ENCODE measurements at places on chromosomes 7 and 10. TPM values are rescaled to one million over a fixed set of nuclear protein-coding genes. Genes with fewer than 3 reads are reported as not detected.

DNA sequence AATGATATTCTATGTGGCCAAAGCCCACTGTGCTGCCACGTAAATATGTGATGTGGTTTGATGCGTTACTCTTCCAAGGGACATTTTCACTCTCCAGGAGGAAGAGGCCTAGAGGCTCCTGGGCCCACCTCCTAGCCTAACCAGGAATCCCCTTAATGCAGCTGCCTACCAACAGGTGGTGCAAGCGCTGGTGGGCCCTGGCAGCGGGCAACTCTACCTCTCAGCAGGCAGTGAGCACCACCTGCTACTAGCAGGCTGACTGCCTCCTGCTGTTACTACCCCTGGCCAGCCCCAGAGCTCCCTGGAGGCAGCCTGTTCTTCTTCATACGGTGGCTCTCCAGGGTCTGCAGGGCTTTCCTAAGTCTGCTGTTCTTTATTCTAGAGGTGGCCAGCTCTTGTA is 62.8 kb downstream of the CDH23 start:
- no peak for DNase-seq

- DNase-seq: no peak
These were observed 527.4 kb downstream of the PTPRN2 start for GRCh38 chr7:158060216-158060615.

Gene LLCFC1
- total RNA-seq: not detected

DNA sequence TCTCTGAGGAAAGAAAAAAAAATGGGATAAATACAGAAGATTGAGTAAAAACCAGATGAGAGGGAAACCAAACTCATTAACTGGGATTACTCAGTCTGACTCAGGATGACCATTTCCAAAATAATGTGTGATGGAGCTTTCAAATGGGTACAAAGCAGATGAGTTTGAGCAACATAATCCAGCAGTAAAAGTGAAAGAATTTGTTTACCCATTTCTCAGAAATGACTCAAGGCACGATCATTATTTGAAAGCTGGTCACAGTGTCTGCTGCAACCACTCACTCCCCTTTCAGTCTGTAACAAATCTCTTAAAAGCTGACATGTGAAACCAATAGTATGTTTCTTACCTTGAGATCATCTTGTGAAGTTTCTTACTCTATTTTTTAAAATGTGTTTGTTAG is 104.7 kb upstream of the KLF14 start:
- no peak for DNase-seq

- no peak for DNase-seq
These were observed 77.4 kb downstream of the SEMA3C start for GRCh38 chr7:80841423-80841955.

- DNase-seq: no peak
These were observed 32.6 kb downstream of the TMEM270 start for GRCh38 chr7:73893342-73894101.

- no peak for DNase-seq
These were observed 51.2 kb downstream of the KIF5B start for GRCh38 chr10:32005050-32005449.

Gene UNCX
- not detected for total RNA-seq

GRCh38 chr7:30268586-30268985 is 15.8 kb upstream of the ZNRF2 start:
- no peak for DNase-seq

Gene BHLHA15
- total RNA-seq: 0.57 TPM

- DNase-seq: no peak
These were observed 11.6 kb upstream of the ERCC6 start for GRCh38 chr10:49550563-49550962.

- no peak for DNase-seq
These were observed 12.8 kb downstream of the SH3PXD2A start for GRCh38 chr10:103842605-103843004.

Gene PKD2L1
- 0.38 TPM for total RNA-seq

GRCh38 chr7:101557421-101557820 is 71.7 kb downstream of the MYL10 start:
- DNase-seq: no peak

DNA sequence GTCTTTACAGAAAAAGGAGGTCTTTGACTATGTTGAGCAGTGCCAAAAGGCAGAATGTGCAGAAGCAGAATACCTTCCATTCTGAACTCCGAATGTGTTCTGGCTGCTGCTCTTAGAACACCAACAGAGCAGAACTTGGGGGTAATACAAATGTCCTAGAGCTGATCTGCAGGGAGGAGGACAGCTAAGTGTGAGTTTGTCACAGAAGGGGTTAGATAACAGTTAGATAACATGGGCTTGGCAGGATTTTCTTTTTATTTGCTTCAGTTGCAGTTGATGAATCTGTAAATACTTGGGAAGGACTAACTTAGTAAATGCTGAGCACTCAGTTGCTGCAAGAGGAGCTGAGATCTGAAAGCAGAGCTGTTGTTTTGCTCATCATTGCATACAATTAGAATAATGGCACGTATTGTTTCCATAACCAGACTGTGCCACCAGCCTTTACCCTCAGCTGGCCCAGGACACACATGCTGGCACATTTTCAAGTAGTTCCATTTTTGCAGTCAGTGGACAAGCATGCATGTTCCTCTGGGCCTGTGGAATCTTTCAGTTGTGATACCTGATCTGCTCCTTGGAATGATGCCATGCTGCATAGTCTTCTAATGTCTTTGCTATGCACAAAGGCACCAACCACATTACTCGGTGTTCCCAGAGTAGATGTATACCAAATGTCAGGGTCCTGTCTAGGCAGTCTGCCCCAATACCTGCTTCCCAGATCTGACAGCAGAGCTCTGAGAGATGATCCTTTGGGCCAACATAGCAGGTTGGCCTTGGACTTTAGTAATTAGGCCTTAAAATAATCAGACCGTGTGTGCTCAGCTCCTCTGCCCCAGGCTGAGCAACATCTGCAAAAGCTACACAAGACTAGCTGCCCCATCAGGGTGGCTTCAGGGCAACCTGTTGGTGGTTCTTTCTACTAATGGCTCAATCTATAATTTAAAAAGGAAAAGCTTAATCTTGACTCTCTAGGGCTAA is 55.7 kb downstream of the GSDME start:
- no peak for DNase-seq

GRCh38 chr10:58779594-58779993 is 266.9 kb downstream of the BICC1 start:
- DNase-seq: no peak

- DNase-seq: no peak
These were observed 1.4 kb downstream of the KBTBD2 start for GRCh38 chr7:32890010-32890792.

DNA sequence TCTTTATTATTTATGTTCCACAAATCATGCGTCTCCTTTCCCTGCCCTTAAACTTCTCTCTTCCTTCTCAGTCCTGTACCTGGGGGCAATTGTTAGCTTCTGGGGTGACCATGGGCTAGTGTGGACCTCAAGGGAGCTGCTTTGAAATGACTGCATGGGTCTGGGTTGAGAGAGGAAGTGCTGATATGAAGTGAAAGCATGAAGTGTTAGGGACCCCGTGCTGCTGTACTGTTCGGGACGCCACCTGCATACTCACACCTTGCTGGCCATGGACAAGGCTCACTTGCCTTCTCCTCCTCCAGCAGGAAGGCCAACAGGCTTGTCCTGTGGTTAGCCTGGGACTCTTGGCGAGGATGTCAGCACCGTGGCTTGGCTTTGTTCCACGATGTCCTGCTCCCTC is 56.7 kb downstream of the MTPN start:
- no peak for DNase-seq

DNA sequence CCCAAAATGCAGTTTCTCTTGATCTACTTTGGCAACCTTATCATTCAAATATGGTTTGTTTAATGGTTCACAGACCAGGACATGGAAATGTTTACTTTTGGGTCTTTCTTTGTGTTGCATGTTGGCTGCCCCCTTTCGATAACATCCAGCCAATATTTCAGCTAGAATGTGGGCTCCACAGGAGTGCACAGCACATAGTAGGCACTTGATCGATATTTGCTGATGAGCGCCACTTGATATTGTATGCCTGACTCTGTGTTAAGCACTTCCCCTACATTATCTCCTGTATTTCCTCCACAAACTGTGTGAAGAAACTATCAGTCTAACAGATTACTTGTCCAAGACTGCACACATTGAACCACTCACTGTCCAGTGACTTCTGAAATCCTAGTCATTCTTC is 60.2 kb downstream of the SMURF1 start:
- DNase-seq: no peak

DNA sequence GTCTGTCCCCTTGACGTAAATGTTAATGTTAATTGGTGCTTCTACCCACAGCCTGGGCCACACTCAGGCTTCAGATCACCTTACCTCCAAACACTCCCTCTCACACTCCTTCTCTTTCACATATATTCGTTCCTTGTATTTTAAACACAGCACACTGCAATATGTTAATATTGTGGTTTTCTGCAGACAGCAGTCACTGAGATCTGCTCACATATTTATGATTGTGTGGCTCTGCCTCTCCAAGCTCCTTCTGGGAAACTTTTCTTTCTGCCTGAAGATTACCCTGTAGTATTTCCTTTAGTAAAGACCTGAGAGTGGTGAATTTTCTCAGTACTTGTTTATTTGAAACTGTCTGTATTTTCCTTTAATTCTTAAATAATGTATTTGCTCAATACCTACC is 104.7 kb downstream of the VWC2 start:
- no peak for DNase-seq

Gene TMEM196
- total RNA-seq: 0.55 TPM

Gene CYP17A1
- not detected for total RNA-seq

GRCh38 chr7:3432911-3433310 is 131.9 kb downstream of the SDK1 start:
- DNase-seq: no peak

- DNase-seq: no peak
These were observed 167.2 kb downstream of the FRMD4A start for GRCh38 chr10:14163377-14164086.

Gene HOXA6
- not detected for total RNA-seq

- DNase-seq: no peak
These were observed 6.0 kb upstream of the ZRANB1 start for GRCh38 chr10:124935946-124936345.

Gene AGR3
- total RNA-seq: 5.8 TPM

Gene RAB19
- total RNA-seq: 14.0 TPM

- no peak for DNase-seq
These were observed 91.4 kb downstream of the CCDC71L start for GRCh38 chr7:106569500-106569929.

DNA sequence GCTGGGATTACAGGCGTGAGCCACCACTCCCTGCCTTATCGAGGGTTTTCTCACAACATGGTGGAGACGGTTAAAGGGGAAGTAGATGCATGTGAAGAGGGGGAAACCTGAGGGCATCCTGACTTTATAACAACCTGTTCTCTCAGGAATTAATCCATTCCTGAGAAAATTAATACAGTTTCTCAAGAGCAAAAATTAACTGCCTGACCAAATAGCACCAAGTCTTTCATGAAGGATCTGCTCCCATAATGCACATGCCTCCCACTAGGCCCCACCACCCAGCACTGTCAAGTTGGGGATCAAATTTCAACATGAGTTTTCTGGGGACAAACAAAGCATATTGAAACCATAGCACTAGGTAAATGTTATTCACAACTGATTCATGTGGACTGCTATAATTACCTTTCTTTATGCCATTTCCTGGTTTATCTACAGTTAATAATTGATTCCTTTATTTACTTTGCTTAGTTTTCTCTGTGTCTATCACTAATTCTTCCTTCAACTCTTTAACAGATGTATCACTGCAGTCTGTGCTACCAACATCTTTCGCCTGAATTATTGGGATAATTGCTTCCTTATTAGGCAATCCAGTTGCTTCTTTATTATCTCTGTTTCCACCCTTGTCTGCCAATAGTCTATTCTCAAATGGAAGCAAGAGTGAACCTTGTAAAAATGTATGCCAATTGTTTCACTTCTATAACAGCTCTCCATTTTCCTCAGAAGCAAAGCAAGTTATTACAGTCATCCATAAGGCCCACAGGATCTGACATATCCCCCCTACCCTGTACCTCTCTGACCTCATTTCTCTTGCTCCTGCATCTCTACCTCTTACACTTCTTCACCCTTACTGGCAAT is 12.9 kb upstream of the MICU1 start:
- no peak for DNase-seq

Gene ENTPD7
- 31.2 TPM for total RNA-seq

DNA sequence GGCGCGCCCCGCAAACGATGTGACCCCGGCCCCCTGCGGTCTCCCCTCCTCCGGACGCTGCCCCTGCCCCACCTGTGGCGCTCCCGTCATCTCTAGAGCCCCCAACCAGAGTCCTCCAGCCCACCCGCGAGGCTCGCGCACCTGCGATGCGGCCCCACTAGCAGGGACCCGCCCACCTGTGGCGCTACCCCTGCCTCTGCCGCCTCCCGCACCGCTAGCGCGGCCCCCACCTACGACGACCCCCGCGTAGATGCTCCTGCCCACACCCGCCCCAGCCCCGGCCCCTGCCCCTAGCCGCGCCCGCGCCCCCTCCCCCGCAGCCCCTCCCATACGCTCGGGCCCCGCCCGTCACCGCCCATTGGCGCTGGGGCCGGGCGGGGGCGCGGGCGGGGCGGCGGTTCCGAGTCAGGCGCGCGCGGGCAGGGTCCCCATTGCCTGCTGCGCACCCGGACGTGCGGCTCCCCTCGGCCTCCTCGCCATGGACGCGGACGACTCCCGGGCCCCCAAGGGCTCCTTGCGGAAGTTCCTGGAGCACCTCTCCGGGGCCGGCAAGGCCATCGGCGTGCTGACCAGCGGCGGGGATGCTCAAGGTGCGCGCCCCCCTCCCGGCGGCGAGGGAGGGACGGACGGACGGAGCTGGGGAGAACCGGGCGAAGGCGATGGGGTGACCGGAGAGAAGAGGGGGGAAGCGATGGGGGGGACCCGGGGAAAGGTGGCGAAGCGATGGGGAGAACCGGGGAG is at the start of gene PFKP:
Gene PFKP (plus strand): TSS at position 431 of the 741 bp plus-strand sequence. CDS start 48 bp downstream, at position 479.
- no peak for DNase-seq

DNA sequence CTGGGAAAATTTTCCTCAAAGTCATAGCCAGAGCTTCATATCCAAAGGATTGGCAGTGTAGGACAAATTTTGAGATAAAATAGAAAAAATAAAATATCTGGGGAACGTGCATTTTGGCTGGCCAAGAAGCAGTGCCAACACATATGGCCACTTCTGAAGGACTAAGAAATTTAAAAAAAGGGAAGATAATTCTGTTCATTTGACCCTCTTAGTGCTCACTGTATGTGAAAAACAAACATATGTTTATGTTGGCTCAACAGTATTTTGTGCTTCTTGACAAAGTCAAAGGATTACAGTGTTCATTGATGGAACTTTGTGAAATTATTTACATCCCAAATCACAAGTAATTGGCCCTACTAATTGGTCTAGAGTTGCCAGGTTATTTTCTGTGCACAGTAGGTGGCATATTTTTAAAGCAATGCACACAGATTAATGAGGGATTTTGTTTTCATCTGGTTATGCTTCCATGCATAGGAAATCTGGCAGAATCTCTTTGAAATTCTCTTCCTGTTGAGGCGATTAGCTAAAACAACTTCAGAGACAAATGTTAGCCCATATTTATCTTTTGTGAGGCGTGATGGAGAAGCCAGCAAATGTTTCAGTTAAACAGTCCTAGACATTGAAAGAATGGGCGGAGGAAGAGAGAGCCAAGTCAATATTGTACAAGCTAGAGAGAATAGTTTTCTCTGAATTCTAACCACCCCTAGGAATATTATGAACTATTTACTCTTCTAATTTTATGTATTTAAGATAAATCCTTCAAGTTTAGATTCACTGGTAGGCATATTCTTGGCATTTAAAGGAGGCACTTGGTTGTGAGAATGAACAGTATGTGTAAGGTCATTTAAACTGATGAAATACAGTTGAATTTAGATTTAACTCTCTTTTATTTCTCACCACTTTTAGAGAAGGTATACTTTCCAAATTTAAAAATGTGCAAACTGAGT is 237.7 kb upstream of the MBL2 start:
- no peak for DNase-seq
